ENCODE measurements at places on chromosomes 13 and 19.

- DNase-seq = no peak
Measured at GRCh38 chr13:38635030-38635429, 51.8 kb upstream of the FREM2 start.

DNA sequence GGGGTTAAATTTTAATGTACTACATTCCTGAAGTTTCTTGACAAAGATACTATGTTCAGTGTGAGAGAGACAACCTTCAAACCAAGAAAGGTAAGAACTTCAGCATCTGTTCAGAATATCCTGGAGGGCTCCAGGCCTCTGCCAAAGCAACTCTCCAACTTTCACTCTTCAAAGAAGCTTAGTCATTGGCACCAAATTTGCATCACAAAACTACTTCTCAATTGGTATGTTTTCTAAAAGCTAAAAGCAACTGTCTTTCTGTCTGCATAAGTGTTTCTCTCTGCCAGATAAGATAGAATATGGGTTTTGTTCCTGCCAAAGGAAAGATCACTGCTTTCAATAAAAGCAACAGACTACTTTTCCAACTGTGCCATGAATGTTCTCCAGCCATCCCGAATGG is 187.4 kb downstream of the SUCLA2 start:
- no peak for DNase-seq

GRCh38 chr13:103935117-103935516 is 868.9 kb upstream of the SLC10A2 start:
- no peak for DNase-seq

DNA sequence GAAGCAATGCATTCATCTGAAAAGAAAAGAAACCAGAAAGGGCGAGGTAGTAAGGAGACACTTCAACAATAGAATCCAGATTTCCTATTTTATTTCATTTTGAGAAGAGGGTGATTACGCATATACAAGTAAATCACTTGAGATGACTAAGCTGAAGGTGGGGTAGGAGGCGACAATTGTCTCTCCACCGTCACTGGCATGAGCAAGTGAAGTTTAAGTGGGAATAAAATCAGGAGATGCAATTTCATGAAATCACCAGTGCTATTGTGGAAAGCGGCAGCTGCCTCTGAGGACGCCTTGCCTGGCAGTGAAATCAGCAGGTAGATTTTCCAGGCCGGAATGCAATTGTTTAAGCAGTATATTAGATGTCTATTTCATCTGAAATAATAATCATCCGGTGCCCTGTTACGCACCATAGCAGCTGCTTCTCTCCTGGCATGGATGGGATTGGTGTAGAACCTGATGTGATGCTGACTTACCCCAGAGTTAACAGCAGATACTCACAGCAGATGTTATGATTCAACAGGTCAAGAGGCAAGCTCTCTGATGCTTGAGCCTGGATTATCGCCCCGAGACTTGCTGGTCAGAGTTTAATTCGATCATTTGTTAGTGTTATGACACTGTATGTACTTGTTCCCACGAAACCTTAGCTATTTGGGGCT is 64.3 kb downstream of the RASL11A start:
- DNase-seq = no peak

GRCh38 chr13:75473468-75473867 is 8.5 kb downstream of the TBC1D4 start:
- no peak for DNase-seq

DNA sequence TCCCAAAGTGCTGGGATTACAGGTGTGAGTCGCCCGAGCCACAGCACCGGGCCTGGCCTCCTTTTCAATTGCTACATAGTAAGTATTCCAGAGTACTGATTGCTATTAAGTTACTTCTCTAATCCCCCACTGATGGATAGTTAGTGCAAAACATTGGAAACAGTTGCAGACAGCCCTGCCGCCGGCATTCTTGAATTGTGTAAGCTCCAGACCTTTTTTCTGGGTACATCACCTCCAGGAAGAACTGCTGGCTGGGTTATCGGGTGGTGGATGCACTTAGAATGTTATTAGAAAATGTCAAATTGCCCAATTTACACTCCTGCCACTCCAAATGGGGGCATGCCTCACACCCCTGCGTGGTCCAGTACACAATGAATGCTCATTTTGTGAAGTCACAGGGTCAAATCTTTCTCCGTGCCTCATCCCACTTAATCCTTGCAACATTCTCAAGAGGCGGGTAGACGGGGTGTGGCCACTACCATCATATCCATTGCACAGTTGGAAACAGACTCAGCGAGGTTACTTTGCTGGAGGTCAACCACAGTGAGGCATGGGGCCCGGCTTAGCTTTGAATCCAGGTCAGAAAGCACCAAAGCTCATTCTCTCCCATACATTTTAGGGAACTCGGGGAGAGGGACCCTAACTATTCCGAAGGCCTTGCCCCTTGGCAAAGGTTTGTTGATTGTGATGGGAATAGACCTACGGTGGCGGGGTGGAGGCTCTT is 1.0 kb upstream of the KDM4B start:
- DNase-seq = no peak
